NCI-H82 (cell line): ENCODE measurements at places on chromosomes 12 and 14.
A peak's percentile ranks its signal among the peaks of the same experiment; 100 is the strongest.

DNA sequence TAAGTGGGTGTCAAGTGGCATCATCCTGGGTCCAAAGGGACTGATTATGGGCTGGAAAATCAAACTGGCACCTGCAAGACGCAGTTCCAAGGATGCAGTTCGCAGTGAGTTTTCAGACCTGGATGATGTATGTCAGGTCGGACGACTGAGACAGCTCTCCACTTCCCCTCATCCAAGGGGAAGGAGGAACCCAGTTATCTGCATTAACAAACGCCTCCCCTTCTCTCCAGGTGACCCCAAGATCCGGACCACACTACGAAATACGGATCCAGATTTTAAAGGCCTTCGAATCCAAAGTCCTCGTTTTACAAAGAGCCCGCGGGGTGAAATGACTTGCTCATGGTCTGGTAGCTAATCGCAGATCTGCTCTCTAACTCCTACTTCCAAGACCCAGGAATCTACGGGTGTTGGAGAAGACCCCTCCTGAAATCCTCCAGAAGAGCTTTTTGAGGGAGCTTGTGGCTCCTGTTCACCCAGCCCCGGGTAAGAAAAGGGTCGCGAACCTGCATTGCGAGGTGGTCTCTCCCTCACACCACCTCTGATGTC is 460 bp upstream of the SYNE2 start:
- peak; percentile 68 for DNase-seq

- no peak for DNase-seq
These were observed 196.2 kb upstream of the NUDT4 start for GRCh38 chr12:93181409-93181965.

- DNase-seq, result no peak
These were observed 55.1 kb downstream of the MNAT1 start for GRCh38 chr14:60789656-60790055.

DNA sequence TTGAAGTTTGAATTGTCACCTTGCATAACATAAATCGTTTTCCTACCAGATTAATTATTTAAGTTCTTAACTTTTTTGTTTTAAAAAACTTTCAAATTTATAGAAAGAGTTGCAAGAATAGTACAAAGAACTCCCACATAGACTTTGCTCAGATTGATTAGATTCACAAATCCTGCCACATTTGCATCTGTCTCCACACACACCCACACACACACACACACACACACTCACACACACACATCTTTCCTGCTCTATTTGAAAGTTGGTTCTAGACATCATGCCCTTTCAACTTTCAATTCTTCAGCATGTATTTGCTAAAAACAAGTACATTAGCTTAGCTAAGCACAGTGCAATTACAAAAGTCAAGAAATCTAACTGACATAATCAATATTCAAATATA is 184.0 kb downstream of the ITPR2 start:
- no peak for DNase-seq

DNA sequence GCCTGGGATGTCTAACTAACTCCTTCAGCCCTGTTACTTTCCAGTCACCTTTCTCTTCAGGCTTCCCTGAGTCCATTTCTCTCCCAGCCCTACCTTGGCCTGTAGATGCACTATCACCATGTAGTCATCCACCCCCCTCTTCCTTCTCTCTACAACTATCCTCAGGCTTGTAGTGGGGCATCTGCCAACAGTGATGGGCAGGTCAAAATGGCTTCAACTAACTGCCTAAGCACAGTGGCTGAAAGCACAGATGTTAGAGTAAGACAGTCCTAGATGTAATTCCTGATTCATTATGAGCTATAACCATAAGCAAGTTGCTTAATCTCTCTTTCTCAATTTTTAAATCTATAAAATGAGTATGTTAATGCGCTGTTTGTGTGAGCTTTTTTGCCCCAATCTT is 133.6 kb upstream of the NAV3 start:
- no peak for DNase-seq

GRCh38 chr12:69337311-69338090 is 10.7 kb upstream of the LYZ start:
- DNase-seq, result no peak

DNA sequence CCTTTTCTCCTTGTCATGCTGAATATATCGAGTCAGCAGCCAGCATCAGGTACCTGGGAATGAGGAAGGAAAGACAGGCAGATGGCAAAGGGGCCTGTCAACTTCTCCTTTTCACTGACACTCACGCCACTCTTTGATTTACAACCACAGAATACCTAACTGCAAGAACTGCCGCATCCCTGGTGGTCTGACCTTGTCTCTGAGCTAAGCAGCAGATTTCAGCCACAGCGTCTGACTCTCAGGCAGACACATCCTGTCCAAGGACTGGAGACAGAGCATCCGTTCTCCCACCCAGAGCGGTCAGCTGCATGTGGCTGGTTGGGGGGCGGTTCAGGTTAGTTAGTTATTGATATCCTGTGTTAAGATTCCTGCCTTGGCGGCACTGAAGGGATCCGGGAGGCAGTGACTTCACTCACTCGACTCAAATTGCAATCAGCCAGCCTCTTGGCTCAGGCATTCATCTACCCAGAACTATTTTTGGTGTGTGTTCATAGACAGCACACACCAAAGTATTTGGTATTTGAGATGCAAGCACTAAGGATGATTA is 11.2 kb upstream of the MAP1LC3B2 start:
- peak; percentile 94 for DNase-seq

- DNase-seq, result no peak
These were observed 2.3 kb downstream of the ARHGDIB start for GRCh38 chr12:14959126-14959440.

DNA sequence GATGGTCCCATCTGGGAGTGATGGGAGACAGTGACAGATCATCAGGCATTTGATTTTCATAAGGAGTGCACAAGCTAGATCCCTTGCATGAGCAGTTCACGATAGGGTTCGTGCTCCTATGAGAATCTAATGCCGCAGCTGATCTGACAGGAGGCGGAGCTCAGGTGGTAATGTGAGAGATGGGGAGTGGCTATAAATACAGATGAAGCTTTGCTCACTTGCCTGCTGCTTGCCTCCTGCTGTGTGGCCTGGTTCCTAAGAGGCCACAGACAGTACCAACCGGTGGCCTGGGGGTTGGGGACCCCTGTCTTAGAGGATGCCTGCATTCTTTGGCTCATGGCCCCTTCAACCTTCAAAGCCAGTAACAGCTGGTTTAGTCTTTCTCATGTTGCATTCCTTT is 130.3 kb downstream of the PTPN11 start:
- DNase-seq, result peak; percentile 31

DNA sequence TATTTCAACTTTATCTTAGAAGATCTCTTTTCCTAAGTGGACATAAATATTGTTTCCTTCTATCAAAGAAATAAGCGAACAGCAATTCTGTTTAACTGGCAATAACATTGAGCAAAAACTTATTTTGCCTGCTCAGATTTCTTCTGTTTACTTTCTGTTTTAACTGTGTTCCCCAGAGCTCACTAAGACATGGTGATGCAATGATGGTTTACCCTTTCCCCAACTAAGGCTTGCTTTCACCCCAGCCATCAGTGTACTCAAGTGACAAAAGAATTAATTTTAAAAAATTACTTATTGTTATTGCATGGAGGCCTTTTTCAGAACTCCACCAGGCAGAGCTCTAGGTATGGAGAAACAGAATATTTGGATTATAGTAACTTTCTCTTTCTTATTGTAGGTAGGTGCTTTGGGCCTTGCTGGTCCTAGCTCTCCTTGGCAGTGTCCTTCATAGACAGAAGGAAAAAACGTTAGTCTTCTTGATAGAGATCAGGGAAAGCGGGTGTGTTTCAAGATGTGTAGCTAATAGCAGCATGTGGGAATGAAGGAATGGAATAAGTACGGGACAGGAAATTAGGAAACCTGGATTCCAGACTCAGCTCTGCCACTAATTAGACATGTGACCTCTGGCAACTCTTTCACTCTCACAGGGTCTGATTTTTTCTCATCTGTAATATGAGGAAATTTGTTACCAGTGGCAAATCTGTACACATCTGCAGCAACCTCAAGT is 14.6 kb upstream of the DDHD1 start:
- no peak for DNase-seq

- DNase-seq, result no peak
These were observed 16.2 kb downstream of the KRT80 start for GRCh38 chr12:52175371-52176350.

GRCh38 chr14:49972823-49973222 is 79.9 kb downstream of the ARF6 start:
- DNase-seq, result no peak

- no peak for DNase-seq
These were observed 199.4 kb upstream of the CDKN3 start for GRCh38 chr14:54197369-54197768.

DNA sequence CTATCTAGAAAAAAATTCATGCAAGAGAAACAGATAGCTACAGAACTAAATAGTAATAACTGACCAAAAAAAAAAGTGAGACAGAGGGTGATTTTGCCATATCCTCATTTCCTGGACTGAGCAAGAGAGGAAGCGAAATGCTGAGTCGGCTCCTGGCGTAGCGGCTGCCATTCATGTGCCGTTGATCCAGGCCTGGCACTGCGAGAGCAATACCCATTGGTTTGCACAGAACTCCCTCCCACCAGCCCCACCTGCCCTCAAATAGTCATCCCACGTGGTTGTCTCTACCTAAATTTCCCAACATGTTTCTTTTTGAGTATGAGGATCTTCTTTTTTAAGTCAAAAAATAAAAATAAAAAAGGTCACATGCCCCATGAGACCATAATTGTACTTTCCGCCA is 9.4 kb upstream of the WNT5B start:
- DNase-seq, result no peak

GRCh38 chr14:99630202-99630601 is 14.7 kb upstream of the HHIPL1 start:
- DNase-seq, result no peak

DNA sequence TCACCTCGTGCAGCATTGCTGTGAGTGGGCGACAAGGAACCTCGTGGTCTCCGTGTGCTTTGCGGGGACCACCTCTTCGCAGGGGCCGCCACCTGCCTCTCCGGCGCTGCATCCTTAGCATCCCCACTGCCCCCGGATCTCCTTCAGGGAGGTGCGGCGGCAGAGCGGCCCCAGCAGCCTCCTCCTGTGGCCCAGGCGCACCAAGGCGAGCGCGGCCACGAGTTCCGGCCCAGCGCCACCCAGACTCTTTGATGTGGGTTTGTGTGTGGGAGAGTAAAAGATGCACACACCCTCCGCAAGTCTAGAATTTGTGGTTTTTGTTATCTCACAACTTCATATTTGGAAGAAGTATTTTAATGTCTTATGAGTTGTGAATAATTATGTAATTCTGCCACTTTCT is 118.8 kb upstream of the DIO3 start:
- no peak for DNase-seq

DNA sequence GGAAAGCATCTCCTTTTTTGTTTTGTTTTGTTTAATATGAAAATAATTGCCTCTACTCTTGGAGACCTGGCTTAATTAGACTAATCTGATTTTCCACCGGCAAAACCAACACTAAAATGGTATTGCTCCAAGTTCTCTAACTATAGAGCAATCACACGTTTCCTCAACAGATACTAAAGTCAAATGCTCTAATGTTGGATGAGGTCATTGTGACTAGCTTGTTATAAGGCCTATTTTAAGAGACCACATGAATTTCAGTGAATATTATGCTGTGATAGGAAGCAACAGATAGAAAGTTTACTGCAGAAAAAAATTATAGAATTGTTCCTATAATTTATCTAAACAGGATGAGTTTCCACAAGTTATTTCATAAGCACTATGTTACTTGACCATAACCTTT is 3.3 kb upstream of the CCDC196 start:
- DNase-seq, result no peak

- no peak for DNase-seq
These were observed 102.0 kb upstream of the FOXN3 start for GRCh38 chr14:89519040-89519439.

- DNase-seq, result no peak
These were observed 359.4 kb upstream of the FOXG1 start for GRCh38 chr14:28407031-28407825.

DNA sequence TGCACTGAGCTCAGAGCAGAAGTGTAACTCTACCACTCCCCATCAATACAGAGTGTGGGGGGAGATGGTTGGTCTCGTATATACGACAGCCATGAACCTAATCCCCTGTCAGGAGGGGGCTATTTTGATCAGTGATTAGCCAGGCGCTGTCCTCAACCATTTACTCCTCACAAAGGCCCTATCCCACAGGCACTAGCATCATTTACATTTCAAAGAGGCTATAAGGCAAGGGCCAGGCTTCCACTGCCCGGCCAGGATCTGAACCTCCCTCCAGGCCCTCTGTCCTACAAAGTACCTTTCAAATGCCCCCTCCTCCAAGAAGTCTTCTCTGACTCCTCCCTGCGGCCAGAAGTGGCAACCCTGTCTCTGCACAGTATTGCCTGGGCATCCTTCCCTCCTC is 74.7 kb downstream of the ITPK1 start:
- no peak for DNase-seq

DNA sequence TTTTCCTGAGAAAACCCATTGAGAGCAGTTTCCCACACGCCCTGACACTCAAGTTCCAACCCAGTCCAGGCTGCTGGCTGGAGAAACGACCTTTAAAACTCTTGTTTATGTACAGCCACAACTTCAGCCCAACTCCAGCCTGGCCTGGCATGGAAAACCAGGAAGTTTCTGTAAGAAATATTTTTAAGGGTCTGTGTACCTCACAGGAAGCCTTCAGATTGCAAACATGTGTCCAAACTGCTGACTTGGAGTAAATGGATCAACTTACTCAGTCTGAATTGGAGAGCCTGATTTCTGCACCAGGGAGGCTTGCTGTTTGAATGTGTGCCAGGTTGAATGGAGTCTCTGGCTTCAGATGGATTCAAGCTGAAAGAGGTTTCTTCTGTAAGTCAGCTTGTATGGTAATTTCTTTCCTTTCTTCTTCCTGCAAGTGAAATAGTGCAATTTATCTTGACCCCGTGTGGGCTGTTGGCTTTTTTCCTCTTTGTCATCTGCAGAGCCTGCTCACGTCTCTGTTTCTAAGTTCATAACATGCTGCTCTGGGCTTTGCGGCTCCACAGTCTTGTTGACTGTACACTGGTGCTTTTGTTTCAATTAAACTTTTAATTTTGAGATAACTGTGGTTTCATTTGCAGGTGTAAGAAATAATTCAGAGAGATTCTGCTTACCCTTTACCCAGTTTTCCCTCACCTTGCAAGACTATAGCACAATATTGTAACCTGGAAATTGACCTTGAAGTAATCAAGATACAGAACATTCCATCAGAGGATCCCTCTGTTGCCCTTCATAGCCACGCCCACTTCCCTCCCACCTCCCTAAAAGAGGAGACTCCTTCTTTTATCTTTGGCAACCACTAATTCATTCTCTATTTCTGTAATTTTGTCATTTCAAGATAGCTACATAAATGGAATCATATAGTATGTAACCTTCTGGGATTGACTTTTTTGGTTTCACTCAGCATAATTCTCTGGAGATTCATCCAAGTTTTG is 109.7 kb upstream of the PRMT8 start:
- DNase-seq, result no peak
